Activated CD4-positive, alpha-beta T cell treated with anti-CD3 and anti-CD28 coated beads, Interleukin-2, amount 50 U/mL, for 4 hours (primary cell): ENCODE measurements at places on chromosomes 12 and 14.

DNA sequence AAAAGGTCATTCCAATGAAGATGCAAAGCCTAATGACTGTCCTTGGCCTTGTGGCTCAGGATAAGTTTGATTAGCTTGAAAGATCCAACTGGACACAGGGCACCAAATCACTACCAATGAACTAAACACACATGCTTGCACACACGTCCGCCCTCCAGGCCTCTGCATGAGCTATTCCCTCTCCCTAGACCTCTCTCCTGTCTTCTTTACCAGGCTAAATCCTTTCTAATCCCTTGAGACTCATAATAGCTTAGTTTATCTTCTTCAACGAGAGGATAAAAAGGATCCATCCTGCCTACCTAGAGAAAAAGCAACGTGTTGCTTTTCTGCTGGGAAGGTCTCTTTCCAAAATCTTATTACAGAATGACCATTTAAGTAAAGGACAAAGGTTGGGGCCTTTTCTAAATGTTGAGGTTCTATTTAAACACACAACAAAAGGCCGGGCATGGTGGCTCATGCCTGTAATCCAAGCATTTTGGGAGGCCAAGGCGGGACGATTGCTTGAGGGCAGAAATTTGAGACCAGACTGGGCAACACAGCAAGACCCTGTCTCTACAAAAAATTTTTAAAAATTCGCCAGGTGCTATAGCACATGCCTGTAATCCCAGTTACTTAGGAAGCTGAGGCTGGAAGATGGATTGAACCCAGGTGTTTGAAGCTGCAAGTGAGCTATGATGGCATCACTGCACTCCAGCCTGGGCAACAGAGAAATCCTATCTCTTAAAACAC lies 22.4 kb downstream of the PXN start:
- DNase-seq: no peak

DNA sequence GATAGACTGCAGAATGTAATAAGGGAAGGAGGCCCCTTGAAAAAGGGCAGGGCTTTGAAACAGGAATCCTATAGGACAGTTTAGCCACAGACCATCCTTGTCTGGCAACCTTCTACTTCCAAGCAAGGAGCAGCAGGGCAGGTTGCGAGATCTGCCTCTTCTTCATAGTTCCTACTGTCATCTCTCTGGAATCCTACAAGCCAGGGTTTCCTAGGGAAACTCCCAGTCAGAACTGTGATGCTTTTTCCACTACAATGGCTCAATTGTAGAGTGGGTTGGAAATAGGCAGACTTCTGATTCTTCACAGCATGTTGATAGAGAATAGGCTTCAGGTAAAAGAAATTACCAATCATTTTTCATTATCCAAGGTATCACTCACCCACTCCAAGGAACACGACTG lies 186.3 kb downstream of the DACT1 start:
- no peak for DNase-seq

DNA sequence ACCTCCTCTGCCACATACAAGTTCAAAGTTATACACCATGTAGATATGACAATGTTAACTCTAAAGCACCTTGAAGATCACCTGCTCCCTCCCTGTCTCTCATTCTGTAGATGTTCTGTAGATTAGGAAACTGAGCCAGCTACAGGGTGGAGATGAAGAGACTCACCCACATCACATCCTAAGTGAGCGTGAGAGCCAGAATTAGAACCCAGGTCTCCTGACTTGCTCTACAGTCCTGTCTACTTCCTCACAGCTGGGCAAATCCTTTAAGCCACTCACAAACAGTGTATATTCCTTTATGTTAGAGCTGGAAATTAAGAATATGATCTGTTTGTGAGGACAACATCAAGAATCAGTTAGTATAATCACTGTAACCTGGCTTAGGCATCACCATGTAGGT lies 1.8 kb downstream of the APPL2 start:
- no peak for DNase-seq

GRCh38 chr14:58549105-58549757 lies 88.5 kb upstream of the DACT1 start:
- DNase-seq: no peak

DNA sequence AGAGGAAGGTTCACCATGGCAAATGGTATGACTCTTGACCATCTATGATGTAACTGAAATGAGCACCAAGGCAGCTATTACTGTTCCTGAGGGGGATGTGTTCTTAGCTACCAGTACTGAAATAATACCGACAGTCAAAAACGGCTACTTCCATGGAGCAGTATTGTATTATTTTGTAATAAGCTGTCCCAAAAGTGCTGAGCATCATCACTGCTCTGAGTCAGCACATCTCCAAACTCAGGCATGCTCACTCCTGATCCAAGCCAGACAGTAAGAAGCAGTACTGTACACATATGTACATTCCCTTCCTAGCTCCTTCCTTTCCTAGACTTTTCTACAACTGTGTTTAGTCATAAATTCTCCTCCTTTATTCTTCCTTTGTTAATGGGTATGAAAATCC lies 8.6 kb downstream of the VTI1B start:
- no peak for DNase-seq

DNA sequence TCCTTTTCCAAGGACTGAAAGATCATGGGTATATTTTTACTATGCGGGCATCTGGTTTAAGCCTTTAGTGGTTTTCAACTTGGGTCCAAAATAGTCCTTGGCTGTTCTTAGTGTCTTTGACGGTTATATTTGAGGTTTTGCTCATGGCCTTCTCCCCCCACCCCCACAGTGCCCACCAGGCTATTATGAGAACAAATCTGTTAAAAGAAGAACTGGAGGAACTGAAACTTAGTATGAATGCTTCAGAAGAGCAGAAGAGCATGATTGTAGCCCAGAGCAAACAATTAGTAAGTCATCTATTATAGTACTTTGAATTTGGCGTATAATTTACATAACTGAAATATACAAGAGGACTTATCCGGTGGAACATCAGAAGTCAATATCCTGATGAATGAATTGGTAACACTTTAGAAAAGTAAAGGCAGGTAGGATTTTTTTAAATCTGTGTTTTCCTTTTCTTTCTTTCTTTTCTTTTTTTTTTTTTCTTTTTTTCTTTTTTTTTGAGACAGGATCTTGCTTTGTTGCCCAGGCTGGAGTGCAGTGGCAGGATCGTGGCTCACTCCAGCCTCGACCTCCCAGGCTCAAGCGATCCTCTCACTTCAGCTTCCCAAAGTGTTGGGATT lies 71.8 kb upstream of the BCAT1 start:
- no peak for DNase-seq

DNA sequence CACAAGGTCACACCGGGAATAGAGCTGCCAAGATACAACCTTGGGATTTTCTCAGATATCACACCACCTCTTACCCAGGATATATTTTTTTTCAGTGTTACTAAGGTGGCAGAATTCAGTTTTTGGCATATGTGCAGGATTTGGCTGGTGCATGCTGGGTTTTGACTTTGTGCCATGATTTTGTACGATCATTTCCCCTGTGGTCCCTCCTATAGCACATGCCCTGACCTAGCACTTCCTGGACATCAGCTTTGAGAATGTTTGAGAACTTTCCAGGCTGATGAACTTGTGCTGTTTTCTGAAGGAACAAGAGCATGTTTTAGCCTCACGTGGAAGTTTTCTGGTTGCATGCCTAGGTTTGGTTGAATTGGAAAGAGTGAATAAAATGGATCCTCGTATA lies 11.0 kb upstream of the TBPL2 start:
- DNase-seq: no peak

GRCh38 chr12:77368379-77368778 lies 303.0 kb upstream of the E2F7 start:
- DNase-seq: no peak
